ENCODE measurements at places on chromosomes 7 and 10.

- DNase-seq = no peak
Observed at GRCh38 chr10:44832595-44833390, 78.3 kb upstream of the TMEM72 start.

DNA sequence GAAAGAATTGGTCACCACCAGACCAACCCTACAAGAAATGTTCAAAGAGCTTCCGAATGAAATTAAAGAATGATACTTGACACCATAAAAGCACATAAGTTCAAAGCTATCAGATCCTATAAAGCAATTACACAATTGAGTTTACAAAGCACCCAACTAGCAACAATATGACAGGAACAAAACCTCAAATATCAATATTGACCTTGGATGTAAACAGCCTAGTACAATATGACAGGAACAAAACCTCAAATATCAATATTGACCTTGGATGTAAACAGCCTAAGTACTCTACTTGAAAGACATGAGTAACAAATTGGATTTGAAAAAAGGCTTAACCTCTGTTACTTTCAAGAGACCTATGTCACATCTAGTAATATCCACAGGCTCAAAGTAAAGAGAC is 1201.4 kb downstream of the XPNPEP1 start:
- DNase-seq = no peak

DNA sequence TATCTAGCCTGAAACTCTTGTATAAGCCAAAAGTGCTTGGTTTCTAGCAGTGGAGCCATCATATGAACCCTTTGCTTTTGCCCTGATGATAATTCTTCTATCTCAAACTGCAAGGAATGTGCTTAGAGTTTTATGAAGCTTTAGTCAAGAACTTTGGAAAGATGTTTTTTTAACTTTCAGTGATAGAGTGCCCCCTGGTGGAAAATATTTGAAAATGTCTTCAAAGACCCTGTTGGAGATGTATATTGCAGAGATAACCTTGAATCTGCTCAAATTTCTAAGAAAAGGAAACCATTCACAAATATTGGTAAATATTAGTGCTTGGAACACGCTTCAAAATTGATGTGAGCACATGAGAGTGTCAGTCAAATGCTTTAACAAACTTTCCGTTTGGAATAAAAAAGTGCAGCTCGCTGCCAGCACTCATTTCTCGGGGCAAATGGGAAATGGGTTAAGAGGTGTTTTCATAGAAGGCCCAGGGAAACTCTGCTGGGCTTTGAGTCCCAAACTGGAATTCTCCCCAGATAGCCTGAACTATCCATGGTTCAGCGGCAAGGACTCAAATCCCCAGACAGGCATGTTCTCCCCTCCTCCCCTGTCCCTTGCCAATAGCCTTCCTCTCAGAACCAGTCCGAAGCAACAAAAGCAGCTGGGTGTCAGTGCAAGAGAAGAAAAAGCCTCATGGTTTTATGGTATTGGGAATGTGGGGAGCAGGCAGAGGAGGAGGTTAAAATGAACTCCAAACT is 129.3 kb downstream of the MYOF start:
- DNase-seq = no peak

- no peak for DNase-seq
Observed at GRCh38 chr10:131174651-131175540, 136.6 kb downstream of the TCERG1L start.

DNA sequence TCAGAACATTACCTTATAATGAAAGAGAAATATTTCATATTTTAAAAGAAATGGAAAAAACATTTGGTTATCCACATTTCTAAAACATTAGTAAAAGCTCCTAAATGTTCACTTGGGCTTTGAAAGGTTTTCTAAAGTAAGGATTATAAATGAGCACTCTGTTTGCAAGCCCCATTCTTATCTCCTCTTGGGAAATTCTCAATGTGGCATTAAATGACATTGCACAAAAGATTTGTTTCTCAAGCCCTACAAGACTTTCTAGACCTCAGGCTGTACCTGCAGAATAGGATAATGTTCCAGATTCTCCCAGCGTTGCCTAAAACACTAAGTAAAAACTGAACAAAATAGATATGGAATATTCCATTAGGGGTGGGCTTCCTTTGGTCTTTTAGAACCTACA is 658.0 kb upstream of the FOXK1 start:
- DNase-seq = no peak

DNA sequence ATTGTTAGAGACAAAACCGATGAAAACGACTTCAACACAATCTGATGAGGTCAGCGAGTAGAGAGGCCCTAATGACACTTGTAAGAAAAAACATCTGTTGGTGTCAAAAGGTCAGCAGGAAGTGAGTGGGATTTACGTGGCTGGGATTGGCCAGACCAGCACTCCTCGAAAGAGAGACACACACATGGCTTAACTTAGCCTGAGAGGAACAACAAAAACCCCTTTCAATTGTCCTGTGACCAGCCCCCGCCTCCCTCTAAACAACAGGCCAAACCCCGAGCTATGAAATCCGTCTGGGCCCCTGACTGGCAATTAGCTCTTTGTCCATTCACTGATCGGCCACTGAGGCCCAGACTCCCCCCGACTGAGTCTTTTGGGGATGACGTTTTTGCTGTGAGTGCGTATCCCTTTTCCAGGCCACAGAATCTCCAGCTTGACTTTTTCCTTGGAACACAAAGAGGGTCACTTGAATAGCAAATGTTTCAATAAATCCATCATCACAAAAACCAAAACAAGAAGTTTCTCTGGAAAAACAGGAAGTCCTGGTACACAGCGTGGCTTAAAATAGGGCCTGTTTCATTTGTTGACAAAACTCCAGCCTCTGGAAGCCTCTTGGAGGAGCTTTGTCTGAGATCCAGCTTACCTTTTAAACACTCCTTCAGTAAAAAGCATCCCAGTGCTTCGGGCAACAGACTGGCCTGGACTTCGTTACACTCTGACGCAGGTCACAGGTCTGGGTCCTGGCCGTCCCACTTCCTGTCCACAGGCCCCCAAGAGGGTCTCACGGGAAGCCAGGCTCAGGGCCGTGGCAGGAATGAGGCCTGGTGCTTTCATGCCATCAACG is 103.0 kb downstream of the CTBP2 start:
- peak; percentile 58 for DNase-seq

DNA sequence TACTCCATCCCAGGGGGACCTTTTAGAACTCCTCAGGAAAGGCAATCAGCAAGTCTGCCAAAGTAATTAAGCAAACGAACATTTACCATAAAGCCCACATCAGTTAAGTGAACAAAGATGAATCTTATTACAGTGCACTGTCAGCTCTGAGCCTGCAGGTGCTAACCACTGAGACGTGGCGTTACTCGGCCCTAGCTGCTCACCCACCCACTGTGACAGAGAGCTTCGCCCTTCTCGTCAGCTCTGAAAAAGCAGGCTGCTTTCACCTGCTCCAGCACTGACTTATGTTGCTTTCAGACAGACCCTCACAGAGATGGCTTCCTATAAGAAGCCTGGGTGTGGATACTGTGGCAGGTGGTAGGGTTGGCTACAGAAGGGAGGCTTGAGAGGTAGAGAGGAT is 57.7 kb upstream of the KCNIP2 start:
- no peak for DNase-seq

- no peak for DNase-seq
Observed at GRCh38 chr10:25498645-25499044, 323.8 kb downstream of the GPR158 start.

DNA sequence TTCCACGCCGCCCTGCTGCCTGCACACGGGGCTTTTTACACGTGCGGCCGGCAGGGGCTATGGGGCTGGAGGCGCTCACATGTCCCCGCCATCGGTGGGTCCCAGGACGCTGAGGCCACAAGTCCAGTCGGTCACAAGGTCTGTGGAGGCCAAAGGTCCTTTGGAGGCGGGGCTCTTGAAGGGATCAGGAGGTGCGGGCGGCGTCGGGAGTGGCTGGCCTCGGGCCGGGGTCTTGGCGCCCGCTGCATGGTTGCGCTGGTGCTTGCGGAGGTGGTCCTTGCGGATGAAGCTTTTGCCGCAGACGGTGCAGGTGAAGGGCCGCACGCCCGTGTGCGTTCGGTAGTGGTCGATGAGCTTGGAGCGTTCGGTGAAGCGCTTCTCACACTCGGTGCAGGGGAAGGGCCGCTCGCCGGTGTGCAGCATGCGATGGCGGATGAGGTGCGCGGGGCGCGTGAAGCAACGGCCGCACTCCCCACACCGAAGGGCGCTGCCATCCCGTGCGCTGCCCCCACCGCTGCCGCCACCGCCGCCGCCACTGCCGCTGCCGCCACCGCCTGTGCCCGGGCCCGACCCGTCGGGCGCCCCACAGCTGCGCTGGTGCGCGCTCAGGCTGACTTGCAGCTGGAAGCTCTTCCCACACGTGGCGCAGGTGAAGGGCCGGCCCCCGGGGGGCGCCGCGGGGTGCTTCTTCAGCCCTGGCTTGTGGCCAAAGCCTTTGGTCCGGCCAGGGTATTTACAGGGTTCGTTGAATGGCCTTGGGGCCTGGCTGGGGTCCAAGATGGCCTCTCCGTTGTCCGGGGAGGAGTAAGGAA is 13.7 kb upstream of the ZNF777 start:
- no peak for DNase-seq

- no peak for DNase-seq
Observed at GRCh38 chr10:99709480-99710229, 22.3 kb downstream of the COX15 start.

DNA sequence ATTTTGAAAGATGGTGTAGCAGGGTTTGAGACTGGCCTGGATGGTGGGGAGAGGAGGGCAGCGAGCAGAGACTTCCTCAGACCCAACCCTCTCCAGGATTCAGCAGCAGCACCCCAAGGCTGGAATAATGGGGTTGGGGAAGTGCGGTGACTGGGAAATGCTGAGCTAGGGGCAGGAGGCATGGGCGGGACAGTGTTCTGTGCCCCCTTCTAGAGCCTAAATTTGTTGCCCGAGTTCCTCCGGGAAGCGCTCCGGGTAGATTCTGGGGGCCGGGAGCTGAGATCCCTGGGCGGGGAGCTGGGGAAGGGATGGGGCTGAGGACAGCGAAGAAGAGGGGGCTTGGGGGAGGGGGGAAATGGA is at the start of gene CHAT:
Gene CHAT, plus strand, starts transcription at position 156 of the 360 bp plus-strand sequence. Its CDS starts 153 bp downstream, at position 309.
- no peak for DNase-seq

DNA sequence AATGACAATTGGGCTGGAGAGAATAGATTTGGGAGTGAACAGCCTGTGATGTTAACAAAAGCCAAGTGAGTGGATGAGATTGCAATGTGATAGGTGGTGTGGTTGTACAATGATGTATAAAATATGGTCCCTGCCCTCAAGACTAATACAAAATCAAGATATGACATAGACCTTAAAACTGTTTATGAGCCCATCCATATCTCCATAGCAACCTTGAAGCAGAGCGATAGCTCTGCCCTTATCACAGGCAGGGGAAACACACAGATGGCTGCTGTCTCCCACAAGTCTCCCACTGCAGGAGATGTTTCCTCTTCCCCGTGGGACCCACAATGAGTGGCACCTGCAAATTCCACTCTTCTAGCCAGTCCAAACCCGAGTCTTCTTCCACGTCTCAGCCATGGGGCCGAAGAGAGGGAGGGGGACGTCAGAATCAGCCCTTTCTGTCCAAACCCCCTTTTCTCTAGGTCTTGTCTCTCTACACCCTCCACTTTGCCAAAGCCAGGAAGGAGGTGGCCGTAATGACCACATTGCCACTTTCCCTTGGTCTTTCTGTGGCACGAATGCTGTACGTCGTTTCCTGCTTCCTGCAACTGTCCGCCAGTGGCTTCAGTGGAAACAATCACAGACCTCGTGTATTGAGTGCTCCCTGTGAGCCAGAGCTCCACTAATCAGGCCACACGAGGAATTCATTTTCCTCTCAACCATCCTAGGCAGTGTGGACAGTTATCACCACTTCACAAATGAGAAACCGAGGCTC is 7.5 kb upstream of the TBXAS1 start:
- DNase-seq = no peak

DNA sequence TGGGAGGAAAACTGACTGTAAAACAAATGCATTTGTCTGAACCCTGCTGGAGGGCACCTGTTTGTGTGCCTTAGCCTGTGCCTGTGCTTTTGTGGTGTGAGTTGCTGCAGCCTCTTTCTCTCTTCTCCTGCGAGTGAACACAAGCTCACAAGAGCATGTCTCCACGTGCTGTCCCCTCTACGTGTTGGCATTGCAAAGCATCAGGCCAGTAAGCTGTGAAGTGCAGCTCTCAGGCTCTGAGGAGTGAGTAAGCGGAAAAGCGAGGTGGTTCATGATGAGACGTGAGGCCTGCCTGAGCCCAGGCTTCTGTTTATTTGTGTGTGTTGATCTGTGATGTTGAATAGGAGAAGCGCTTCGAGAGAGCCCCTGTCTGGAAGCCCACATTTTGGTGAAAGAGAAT is 85.6 kb upstream of the PDCD4 start:
- no peak for DNase-seq

- DNase-seq = no peak
Observed at GRCh38 chr10:15642095-15642494, 77.6 kb downstream of the ITGA8 start.

DNA sequence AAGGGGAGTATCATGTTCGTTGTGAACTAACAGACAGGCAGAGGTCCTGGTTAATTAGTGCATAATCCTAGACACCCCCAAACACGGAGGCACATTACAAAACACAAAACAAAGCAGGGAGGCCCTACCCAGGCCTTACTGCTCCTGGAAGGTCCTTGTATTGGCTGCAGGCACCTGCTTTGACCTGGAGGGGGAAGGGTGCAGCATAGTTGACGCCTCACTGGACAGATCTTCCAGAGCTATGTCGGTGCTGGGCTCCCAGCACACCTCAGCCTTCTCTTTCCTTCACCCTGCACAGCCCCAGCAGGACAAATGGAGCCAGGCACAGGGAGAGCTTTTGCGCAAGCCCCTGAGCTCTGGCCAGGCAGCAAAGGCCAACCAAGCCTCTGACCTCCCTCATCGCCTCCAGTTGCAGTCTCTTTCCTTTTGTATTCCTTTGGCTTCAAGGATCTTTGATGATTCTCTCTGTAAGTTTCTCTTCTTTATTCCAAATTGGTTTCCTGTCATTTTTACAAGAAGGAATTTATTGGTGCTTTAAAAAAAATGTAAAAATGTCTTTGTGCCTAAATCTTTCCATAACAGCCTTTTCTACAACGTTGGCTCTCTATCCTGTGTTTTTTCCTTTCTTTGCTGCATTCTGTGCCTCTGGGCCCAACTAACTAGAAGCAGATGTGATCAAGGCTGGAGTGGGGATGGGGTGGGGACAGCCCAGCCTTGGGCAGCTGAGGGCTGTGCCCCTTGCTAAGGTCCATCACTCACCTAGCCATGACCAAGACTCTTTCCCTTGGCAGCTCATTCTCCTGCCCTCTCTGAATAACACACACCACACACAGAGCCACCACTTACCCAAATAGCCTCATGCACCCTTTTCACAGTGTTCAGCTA is 317.1 kb upstream of the NPVF start:
- no peak for DNase-seq

DNA sequence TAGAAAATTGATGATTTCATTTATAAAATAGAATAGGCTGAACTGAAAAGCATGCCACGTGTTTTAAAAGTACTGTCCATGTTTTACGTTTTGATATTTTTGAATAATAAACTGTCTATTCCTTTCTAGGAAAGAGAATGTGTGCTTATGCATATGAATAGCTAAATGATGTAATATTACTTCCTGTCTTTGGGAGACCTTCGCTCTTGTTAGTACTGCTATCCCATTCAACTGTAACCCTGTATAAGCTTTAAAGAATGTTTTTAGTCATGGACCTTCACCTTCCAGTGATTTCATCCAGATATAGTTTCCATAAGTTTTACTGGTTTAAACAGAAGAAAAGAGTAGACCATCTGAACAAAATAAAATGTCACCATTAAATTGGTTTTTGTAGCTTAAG is 274.4 kb upstream of the SEMA3A start:
- DNase-seq = no peak

Data from colonic mucosa (tissue), 4 donors.